Astrocyte of the hippocampus (primary cell): ENCODE measurements at places on chromosomes 16 and 17.

DNA sequence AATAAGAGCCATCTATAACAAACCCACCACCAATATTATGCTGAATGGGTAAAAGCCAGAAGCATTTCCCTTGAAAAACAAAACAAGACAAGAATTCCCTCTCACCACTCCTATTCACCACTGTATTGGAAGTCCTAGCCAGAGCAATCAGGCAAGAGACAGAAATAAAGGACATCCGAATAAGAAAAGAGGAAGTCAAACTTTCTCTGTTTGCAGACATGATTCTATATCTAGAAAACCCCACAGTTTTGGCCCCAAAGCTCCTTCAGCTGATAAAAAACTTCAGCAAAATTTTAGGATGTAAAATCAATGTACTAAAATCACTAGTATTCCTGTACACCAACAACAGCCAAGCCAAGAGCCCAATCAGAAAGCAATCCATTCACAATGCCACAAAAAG lies 271.8 kb upstream of the AXIN2 start:
- no peak for DNase-seq

GRCh38 chr17:71234349-71234748 lies 886.5 kb upstream of the SOX9 start:
- DNase-seq = no peak

- no peak for DNase-seq
These were observed 13.3 kb downstream of the FAM20A start for GRCh38 chr17:68587847-68588246.

- no peak for DNase-seq
These were observed 358.6 kb upstream of the CDH11 start for GRCh38 chr16:65480281-65481091.

GRCh38 chr16:65618333-65618732 lies 496.5 kb upstream of the CDH11 start:
- no peak for DNase-seq

GRCh38 chr16:67884684-67885083 lies at the start of gene NRN1L:
TSS of gene NRN1L (plus strand) at chr16:67884885. CDS start at chr16:67884904, 19 bp downstream.
- peak; percentile 95 for DNase-seq

DNA sequence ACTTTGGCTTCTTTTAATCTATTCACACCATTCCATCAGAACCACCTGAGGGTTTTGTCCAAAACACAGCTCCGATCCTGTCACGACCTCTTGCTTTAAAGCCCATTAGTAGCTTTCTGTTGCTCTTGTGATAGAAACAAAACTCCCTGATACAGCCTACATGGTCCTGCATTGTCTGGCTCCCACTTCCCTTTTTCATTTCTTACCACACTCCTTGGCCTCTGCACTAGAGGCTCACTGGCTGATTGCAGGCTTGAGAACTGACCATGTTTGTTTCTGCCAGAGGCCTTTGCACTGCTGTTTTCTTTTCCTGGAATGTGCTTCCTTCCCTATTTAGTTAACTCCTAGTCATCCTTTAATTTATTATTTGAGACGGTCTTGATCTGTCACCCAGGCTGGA lies 23.7 kb downstream of the IST1 start:
- no peak for DNase-seq

- no peak for DNase-seq
These were observed 16.2 kb downstream of the DYNLRB2 start for GRCh38 chr16:80557037-80557436.

- DNase-seq = peak; percentile 28
These were observed 11.7 kb upstream of the CNTNAP4 start for GRCh38 chr16:76265434-76266045.
